T-helper 2 cell (primary cell): ENCODE measurements at places on chromosomes 1 and 21.

DNA sequence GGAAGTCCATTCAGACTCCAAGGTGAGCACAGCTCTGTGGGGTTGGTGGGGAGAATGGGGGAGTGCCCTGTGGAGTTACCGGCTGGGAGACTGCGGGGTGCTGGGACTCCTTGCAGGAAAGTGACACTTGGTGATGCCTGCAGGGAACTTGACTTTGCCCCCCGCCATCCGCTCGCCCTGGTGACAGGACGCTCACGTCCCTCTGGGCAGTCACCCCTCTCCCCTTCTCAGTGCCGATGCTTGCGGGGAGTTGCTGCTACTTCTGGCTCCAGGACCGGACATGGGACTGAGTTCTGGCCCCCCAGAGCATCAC, 209.5 kb upstream of the C1orf174 start:
- no peak for DNase-seq

- DNase-seq, result peak; percentile 9
Measured at GRCh38 chr1:98794196-98794886, 132.8 kb downstream of the SNX7 start.

DNA sequence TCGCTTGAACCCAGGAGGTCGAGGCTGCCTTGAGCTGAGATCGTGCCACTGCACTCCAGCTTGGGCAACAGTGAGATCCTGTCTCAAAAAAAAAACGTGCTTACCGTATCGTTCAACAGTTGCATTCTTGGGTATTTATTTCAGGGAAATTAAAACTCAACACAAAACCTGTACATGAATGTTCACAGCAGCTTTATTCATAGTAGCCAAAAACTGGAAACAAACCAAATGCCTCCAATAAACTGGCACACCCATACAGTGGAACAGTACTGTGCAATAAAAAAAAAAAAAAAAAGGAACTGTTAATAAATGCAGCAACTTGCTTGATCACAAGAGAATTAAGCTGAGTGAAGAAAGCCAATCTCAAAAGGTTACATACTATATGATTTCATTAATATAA, 6.7 kb downstream of the KHDRBS1 start:
- no peak for DNase-seq

- DNase-seq, result no peak
Measured at GRCh38 chr1:234320549-234320948, 52.7 kb upstream of the COA6 start.

- DNase-seq, result no peak
Measured at GRCh38 chr1:107244709-107245500, 104.1 kb downstream of the NTNG1 start.

GRCh38 chr1:175314300-175314699, 121.7 kb upstream of the KIAA0040 start:
- DNase-seq, result no peak
